ENCODE measurements at places on chromosomes 7 and 10. TPM values are rescaled to one million over a fixed set of nuclear protein-coding genes. Genes with fewer than 3 reads are reported as not detected.

DNA sequence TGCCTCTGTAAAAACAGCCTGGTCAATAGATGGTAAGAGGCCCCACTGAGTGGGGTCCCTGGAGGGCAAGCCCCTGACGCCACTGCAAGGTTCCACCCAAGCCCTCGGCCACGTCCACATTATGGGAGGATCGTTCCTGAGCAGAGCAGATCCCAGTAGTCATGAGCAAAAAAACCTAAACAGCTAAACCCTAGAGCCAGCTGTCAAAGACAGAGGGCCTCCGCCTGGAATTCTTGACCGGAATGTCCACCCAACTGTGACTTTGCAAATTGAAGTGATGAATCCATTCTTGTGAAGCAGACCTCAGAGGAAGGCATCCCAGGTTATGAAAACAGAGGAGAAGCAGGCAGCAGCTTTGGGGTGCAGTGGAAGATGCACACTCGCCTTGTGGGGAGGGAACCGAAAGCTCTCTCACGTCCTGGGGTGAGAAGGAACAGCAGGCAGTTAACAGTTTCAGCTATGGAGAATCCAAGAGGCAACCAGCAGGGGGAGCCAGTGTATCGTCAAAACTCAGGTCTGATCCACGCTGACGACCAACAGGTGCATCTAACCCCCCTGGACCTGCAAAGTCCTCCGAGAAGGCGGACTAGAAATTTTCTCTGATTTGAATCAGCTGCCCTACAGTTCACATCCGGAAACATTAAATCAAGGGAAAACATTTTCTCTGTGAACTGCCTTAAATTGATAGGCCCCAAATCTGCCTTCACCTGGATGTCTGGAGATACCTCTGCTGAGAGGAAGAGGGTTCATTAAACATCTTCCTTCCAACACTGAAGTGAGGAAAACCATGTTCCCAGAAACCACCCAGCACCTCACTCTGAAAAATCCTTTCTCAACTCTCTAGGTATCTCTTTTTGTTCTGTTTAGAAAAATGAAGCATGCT lies 139.1 kb upstream of the PFKP start:
- peaks cover 8% of the 10 kb centered on the region for H3K4me1 ChIP-seq
- no peak overlapping the region for H3K27ac ChIP-seq
- DNase-seq, result peak; percentile 56

DNA sequence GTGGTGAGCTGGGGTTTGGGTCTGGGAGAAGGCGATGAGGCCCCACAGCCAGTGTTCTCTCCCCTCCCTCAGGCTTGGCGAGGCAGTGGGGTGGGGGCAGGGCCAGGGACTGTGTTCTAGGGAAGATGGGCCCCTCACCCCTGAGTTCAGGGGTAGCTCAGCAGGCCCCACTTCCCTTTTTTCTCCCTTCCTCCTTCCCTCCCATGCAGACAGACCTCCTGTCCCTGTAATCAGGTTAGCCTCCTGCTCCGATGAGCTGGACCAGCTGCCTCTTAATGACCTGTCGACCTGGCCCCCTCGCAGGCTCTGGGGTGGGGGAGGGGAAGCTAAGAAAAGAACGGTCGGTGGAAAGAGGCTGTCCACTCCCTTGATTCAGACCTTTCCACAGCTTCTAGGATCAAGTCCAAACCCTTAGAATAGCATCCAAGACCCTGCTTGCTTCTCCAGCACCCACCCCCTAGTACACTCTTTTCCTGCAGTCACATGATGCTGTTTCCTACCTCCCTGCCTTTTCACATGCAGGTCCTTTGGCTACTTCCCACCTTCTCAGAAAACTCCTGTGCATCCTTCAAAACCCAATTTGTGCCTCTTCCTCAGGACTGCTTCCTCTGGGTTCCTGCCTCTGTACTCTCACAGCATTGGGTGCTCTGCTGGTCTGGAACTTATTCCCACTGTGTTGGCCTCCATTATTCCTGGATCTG lies 64.1 kb downstream of the ZMIZ1 start:
- peaks cover 34% of the 10 kb centered on the region for H3K4me1 ChIP-seq
- H3K36me3 ChIP-seq, result no peaks in the 10 kb centered on the region
- H3K27me3 ChIP-seq, result no peaks in the 10 kb centered on the region
- no peak for DNase-seq
- no peak overlapping the region for H3K4me3 ChIP-seq
- H3K27ac ChIP-seq, result no peak overlapping the region

DNA sequence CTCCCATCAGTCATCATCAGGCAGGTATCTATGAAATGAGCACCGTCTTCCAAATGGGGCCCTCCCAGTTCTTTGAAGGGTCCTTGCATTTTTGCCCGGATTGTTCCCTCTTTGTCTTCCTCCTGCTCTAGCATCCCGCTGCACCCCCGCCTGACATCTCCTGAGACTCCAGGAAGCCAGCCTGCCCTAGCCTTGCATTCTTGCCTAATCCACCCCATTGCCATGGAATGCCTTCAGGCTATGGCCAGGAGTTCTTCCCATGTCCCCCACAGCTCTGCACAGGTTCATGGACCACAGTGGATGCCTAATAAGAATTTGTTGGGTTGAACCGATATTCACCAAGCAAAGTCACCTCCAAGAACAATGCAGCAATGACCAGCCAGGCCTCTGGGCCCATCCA lies 62.1 kb downstream of the ZMIZ1 start:
- no peak overlapping the region for H3K27ac ChIP-seq
- H3K4me3 ChIP-seq, result no peak overlapping the region
- no peaks in the 10 kb centered on the region for H3K27me3 ChIP-seq
- DNase-seq, result no peak
- H3K36me3 ChIP-seq, result no peaks in the 10 kb centered on the region
- H3K4me1 ChIP-seq, result peaks cover 17% of the 10 kb centered on the region

DNA sequence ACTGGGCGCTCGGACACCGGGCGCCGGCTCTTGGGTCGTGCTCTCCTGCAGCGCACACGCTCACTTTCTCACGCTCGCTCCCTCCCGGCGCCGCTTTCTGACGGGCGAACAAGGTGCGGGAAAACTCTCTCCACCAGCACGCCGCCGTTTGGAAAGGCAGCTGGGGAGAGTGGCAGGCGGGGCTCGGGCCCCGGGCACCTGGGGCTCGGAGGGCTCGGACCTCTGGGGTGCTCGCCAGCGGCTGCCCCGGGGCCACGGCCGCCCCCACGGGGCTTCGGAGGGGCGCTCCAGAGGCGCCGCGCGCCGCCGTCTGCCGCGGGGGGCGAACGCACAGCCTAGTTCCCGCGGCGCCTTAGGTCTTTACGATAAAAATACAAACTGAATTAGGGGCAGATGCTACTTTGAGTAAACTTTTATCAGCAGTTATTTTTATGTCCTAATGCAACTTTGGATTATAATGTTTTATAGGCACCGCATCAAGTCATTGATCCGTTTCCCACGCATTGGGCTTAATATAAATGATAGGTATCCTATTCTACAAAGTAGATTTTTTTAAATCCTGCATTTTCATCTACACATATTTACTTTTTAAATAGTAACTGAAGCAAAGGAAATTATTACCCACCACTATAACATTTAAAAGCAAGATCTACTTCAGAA lies 535 bp upstream of the EPC1 start:
- H3K4me3 ChIP-seq, result peak overlapping the region; percentile 73
- DNase-seq, result no peak
- H3K27ac ChIP-seq, result peak overlapping the region; percentile 60
- no peaks in the 10 kb centered on the region for H3K27me3 ChIP-seq

GRCh38 chr7:27636326-27637006 lies 26.2 kb downstream of the HIBADH start:
- peaks cover 12% of the 10 kb centered on the region for H3K36me3 ChIP-seq
- no peak overlapping the region for H3K4me3 ChIP-seq
- no peak overlapping the region for H3K27ac ChIP-seq
- peaks cover 19% of the 10 kb centered on the region for H3K4me1 ChIP-seq
- H3K27me3 ChIP-seq, result no peaks in the 10 kb centered on the region

GRCh38 chr7:209906-210305 lies 17.5 kb downstream of the FAM20C start:
- no peak overlapping the region for H3K4me3 ChIP-seq
- H3K36me3 ChIP-seq, result no peaks in the 10 kb centered on the region
- no peaks in the 10 kb centered on the region for H3K27me3 ChIP-seq
- DNase-seq, result no peak
- no peak overlapping the region for H3K27ac ChIP-seq

- DNase-seq, result no peak
- H3K27me3 ChIP-seq, result peaks cover 29% of the 10 kb centered on the region
- no peaks in the 10 kb centered on the region for H3K36me3 ChIP-seq
- peaks cover 8% of the 10 kb centered on the region for H3K4me1 ChIP-seq
- no peak overlapping the region for H3K27ac ChIP-seq
These were observed 145.7 kb downstream of the REEP3 start for GRCh38 chr10:63666836-63667383.

GPRIN2 gene
- not detected for total RNA-seq

WEE2 gene
- total RNA-seq, result not detected

DNA sequence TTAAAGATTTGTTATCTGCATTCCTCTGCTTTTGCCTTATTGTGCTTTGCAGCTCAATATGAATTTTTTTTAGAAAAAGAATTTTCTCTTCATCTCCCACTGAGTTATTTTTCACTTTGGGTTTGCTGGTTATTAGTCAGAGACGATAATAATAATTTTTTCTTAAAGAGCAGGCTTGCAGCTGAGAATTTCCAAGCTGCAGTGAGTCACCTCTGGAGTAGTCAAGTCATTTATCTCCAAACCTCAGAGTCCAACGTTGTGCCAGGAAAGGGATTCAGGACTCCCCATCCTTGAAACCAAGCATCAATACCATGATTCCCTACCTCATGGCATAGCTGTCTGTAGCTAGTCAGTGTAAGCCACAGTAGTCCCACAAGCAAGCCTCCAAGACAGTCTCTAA lies 15.2 kb upstream of the EGR2 start:
- H3K27me3 ChIP-seq, result peaks cover 14% of the 10 kb centered on the region
- no peak overlapping the region for H3K27ac ChIP-seq
- H3K4me1 ChIP-seq, result peaks cover 9% of the 10 kb centered on the region

PSD gene
- total RNA-seq, result 10.6 TPM

DNA sequence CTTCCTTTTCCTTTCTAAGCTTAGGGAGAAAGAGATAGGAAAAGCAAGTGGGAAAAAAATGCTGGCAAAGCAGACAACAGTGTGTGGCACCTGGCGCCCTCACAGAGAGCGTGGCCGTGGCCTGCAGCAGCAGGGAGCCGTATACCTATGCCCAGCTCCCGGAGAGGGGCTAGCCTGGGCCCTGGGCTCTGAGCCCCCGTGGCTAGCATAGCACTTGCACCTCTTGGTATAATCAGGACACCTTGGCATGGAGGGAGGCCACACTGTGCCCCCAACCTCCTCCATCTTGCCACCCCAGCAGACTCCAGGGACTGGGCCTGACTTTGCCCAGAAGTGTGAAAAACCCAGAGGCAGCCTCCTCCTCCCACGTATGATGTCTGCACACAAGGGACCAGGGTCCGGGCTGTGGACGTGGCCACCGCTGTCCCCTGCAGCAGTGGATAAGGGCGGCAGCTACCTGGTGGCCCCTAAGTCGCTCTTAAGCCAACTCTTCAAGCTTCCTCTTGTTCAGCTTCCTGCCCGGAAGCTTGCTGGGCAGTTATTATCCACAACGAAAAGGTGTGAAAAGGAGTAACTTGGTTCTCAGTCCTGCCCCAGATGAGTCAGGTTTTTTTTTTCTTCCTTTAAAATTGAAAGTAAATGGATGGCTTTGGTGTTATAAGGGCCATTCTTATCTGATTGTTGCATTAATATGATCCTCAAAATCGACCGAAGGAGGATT lies 249.1 kb upstream of the PITRM1 start:
- DNase-seq, result no peak
- peaks cover 23% of the 10 kb centered on the region for H3K27me3 ChIP-seq
- H3K4me1 ChIP-seq, result peaks cover 34% of the 10 kb centered on the region

DNA sequence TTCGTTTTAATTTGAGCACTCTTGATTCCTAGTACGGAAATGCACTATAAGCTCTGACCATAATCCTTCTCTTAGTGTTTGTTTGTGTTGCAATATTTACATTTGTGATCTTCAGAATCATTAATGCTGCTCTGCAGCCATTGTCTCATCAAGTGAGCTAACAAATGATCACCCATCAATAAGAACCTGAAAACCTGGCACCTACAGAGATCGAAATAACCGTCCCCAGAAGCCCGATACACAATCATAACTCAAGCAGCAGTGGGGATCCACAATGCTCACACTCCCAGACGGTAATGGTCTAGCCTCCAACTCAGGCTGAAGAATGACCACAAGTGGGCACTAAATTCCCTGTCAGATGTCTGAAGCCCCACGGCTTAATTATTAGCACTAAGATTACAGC lies 156.0 kb upstream of the NFE2L3 start:
- no peak overlapping the region for H3K27ac ChIP-seq
- no peak overlapping the region for H3K4me3 ChIP-seq
- H3K4me1 ChIP-seq, result no peaks in the 10 kb centered on the region
- H3K36me3 ChIP-seq, result no peaks in the 10 kb centered on the region
- peaks cover 21% of the 10 kb centered on the region for H3K27me3 ChIP-seq
- DNase-seq, result no peak

ANKRD7 gene
- total RNA-seq, result not detected

- no peaks in the 10 kb centered on the region for H3K36me3 ChIP-seq
- DNase-seq, result no peak
- H3K4me3 ChIP-seq, result no peak overlapping the region
- peaks cover 12% of the 10 kb centered on the region for H3K4me1 ChIP-seq
These were observed 58.9 kb downstream of the LRGUK start for GRCh38 chr7:134186027-134186426.

DNA sequence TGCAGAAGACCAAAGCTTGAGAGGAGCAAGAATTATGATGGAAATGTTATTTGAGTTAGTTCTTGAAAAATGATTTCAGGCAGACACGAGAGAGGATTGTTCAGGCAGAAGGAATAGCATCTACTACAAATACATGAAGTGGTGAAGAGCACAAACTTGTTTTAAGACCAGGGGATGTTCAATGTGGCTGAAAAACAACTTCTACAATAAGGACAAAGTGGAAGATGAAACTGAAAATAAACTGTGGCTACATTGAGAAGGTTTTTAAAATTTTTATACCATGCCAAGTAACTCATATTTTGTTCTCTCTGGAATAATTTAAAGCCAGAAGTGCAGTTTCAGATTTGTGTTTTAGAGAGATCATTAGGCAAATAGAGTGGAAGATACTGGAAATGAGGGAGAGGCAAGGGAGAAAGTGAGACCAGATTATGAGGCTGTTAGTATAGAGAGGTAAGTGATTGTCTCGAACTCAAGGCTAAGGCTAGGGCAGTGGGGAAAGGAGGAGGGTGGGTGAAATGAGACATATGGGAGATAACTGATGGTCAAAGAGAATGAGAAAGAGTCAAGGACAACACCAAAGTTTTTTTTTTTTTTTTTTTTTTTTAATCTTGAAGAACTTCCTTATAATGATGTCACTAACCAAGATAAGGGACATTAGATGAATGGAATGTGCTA lies 115.4 kb downstream of the MDFIC start:
- no peaks in the 10 kb centered on the region for H3K36me3 ChIP-seq
- DNase-seq, result no peak
- H3K4me1 ChIP-seq, result peaks cover 16% of the 10 kb centered on the region
- peaks cover 11% of the 10 kb centered on the region for H3K27me3 ChIP-seq

- no peak overlapping the region for H3K4me3 ChIP-seq
- no peaks in the 10 kb centered on the region for H3K36me3 ChIP-seq
- DNase-seq, result no peak
- H3K27me3 ChIP-seq, result no peaks in the 10 kb centered on the region
These were observed 244.9 kb upstream of the LRRTM3 start for GRCh38 chr10:66680886-66681285.

PODXL gene
- 0.76 TPM for total RNA-seq

LRRC18 gene
- not detected for total RNA-seq
